ENCODE measurements at places on chromosomes 2 and 18.

DNA sequence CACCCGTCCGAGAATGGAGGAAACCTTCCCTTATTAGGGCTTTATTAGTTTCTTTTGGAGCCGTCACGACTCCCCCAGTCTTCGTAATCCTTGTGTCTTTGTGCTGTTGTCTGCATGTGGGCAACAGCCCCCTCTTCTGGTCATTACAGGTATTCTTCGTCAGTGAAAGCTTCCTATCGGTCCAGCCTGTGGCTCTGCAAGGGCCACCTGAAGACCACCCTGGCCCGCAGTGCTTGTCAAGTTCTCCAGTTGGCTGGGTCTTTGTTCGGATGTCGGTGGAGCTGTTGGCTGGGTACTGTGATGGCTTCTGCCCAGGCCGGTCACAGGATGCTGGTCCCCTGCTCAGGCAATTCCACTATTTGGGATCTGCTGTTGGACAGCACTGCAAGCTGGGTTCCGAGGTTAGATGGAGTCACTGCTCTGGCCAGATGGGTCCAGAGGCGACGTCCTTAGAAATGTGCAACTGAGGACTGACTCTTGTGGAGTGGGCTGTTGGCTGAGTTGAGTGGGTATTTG is 19.2 kb downstream of the E2F6 start:
- peak; percentile 7 for DNase-seq

DNA sequence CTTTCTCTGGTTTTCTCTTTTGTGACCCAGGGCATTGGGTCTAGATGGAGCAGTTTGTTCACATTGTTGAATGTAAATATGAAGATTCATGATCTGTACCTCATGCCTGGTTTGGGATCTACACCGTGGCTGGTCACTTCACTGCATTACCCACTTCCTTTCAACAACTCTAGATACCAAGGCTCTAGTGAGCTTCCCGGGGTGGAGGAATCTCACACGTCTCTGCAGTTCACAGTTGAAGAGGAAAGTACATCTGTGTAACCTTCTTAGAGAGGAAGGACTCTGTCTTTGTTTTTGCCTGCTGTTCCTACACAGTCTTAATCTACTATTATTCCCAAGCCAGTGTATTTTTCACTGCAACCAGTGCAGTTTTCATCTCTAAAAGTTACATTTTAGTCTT is 574.8 kb downstream of the MBD2 start:
- no peak for DNase-seq

- DNase-seq: no peak
Observed at GRCh38 chr2:165803123-165803760, 9.2 kb upstream of the GALNT3 start.

- DNase-seq: no peak
Observed at GRCh38 chr2:32058130-32058529, 5.2 kb upstream of the SPAST start.

- no peak for DNase-seq
Observed at GRCh38 chr2:165790466-165790865, 3.6 kb downstream of the GALNT3 start.

DNA sequence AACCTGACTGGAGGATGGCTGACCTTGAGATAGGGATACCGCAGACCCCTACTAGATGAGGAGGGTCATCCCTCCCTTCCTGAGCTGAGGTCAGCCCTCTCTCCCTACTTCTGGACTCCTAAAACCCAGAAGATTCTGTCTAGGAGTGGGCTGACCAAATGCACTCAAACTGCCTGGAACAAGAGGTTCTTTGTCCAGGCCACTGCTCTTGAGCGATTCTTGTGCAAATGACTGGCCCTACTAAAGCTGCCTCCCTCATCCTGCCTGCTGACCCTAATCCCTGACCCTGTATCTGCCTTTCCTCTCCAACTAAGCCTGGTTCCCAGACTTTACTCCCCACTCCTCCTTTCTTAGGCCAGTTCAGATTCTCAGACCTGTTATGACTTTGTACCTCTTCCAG is 56.2 kb downstream of the EFR3B start:
- no peak for DNase-seq

DNA sequence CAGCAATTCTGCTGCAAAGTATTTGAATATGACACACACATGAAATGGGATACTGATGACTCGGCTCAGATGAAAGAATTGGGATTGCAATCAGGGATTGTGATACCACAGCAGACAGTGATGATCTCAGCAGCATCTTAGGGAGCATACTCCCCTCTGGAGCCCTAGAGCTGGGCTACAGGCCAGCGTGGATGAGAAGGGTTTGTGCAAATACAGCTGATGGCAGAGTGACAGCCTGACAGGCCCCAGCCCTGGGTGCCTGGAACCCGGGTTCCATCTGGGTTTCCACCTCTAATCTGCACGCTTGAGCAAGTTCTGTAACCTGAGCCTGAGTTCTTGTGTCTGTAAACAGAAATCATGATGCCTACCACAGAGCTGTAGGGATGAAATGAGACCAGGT is 418.0 kb downstream of the LRATD1 start:
- no peak for DNase-seq

DNA sequence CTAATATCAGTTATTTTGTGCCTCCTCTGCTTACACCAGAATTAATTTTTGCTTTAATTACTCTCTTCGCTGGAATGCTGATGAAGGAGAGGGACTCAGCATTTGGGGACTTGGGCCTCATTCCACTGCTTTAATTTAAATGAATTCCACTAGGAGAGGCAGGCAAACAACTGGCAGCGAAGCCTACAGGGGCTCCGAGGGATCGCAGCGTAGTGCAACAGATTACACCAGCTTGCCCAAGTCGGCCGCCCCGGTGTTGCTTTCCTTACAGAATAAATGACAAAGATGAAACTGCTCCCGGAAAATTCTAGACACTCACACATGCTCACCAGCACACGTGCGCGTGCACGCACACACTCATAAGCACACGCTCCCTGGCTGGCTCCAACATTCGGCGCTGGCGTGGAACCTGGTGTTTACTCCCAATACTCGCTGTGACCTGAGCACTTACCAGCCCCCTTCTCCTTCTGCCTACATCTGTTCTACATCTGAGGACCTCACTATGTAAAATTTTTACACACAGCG is 175.4 kb downstream of the ZNF521 start:
- DNase-seq: no peak

Measured in NCI-H1436 (cell line).